ENCODE measurements at places on chromosomes 6 and 20. TPM values are rescaled to one million over a fixed set of nuclear protein-coding genes. Genes with fewer than 3 reads are reported as not detected.

The HTR1B gene
- not detected for total RNA-seq

GRCh38 chr6:89035252-89036101 lies 45.1 kb upstream of the PNRC1 start:
- DNase-seq, result peak; percentile 97
- H3K27me3 ChIP-seq, result no peaks in the 10 kb centered on the region
- H3K27ac ChIP-seq, result peak overlapping the region; percentile 91
- no peaks in the 10 kb centered on the region for H3K36me3 ChIP-seq
- peaks cover 38% of the 10 kb centered on the region for H3K4me1 ChIP-seq

The PLAGL1 gene
- total RNA-seq, result 10.9 TPM

DNA sequence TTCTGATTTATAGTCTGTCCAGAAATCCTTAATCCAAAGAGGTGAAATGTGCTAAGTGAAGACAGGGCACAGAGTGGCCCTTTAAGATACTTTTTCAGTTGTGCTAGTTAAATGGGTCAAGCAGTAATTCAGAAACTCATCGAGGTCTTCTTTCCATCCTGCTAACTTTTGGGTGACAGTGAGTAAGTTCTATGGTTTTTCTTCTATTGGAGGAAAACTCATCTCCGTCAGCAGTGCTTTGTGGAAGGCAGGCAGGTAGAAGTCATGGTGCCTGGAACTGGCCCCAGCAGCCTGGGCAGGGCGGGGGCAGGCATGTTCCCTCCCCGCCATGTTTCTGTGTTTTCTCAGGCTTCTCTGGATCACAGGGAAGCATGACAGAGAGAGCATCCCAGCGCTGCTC lies 66.5 kb upstream of the SCP2D1 start:
- H3K4me1 ChIP-seq, result no peaks in the 10 kb centered on the region
- peaks cover 4% of the 10 kb centered on the region for H3K36me3 ChIP-seq

DNA sequence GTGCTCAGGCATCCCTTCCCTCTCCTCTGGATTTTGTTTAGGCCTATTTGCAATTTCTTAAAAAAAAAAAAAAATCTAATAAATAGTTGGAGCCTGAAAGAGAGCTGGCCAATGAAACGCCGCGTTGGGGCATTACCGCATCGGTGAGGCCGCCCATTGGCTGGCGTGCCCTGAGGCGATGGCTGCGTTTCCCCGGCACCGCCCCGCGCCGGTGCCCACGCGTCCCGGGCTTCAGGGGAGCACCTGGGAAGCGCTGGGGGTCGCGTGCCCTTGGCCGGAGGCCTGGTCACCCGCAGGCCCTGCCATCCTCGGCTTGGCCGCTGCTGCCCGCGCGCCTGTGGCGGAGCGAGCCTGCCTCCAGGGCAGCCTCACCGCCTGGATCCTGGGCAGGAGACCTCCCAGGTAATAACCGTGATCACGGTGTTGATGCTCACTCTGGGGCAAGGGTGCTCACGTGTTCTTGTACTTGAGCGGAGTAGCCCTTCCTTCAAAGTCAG lies 155.4 kb downstream of the NRN1 start:
- H3K4me1 ChIP-seq, result no peaks in the 10 kb centered on the region
- H3K4me3 ChIP-seq, result peak overlapping the region; percentile 1
- H3K36me3 ChIP-seq, result no peaks in the 10 kb centered on the region
- peaks cover 9% of the 10 kb centered on the region for H3K27me3 ChIP-seq

DNA sequence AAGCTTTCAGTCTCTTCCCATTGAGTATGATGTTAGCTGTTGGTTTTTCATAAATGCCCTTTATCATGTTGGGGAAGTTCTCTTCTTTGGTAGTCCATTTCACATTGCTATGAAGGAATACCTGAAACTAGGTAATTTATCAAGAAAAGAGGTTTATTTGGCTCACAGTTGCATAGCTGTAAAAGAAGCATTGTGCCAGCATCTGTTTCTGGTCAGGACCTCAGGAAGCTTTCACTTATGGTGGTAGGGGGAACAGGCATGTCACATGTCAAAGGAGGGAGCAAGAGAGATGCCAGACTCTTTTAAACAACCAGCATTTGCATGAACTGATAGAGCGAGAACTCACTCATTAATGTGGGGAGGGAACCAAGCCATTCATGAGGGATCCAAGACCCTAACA lies 48.0 kb upstream of the MAPK13 start:
- H3K4me1 ChIP-seq, result no peaks in the 10 kb centered on the region
- H3K27ac ChIP-seq, result no peak overlapping the region
- H3K27me3 ChIP-seq, result no peaks in the 10 kb centered on the region
- no peak for DNase-seq
- H3K36me3 ChIP-seq, result peaks cover 59% of the 10 kb centered on the region
- H3K4me3 ChIP-seq, result no peak overlapping the region

GRCh38 chr6:43814865-43815264 lies 44.9 kb downstream of the VEGFA start:
- no peak for DNase-seq
- H3K27ac ChIP-seq, result no peak overlapping the region
- H3K27me3 ChIP-seq, result no peaks in the 10 kb centered on the region
- no peak overlapping the region for H3K4me3 ChIP-seq
- H3K4me1 ChIP-seq, result peaks cover 6% of the 10 kb centered on the region

- peak overlapping the region; percentile 55 for H3K27ac ChIP-seq
- no peak for DNase-seq
- no peaks in the 10 kb centered on the region for H3K36me3 ChIP-seq
These were observed 123.3 kb upstream of the COL21A1 start for GRCh38 chr6:56370561-56371211.

DNA sequence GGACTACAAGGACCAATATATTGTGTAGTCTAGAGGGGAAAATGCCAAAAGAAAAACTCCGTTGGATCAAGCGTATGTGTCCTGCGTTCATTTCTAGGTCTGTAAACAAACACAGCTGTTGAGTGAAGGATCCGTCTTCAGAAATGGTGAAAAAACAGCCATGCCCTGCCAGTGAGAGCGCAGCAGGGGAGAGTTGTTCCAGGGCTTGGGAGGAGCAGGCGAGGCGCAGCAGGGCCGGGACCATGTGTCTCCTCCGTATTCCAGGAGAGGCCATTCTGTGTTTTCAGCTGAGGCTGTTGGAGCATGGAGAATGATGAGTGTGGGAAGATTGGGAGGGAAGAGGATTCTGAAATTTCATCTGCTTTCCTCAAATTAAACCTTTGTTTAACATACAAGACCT lies 38.0 kb downstream of the BMP6 start:
- no peak for DNase-seq
- H3K4me1 ChIP-seq, result no peaks in the 10 kb centered on the region
- H3K4me3 ChIP-seq, result no peak overlapping the region
- H3K27ac ChIP-seq, result no peak overlapping the region
- no peaks in the 10 kb centered on the region for H3K36me3 ChIP-seq

DNA sequence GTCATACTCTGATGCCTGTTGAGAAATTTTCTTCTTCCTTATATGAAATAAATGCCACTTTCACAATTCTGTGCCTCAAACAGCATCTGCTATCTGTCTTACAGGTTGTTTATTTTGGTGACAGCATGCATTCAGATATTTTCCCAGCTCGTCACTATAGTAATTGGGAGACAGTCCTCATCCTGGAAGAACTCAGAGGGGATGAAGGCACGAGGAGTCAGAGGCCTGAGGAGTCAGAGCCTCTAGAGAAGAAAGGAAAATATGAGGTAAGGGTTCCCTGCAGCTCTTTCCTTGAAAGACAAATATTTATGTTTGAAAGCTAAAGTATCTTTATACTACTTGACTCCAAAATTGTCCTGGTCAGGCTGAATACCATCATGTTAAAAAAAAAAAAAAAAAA lies 15.8 kb downstream of the TSPYL4 start:
- H3K4me3 ChIP-seq, result no peak overlapping the region
- H3K27me3 ChIP-seq, result no peaks in the 10 kb centered on the region
- DNase-seq, result no peak
- no peak overlapping the region for H3K27ac ChIP-seq

The GPSM3 gene
- 2.2 TPM for total RNA-seq

- H3K4me3 ChIP-seq, result no peak overlapping the region
- H3K27me3 ChIP-seq, result no peaks in the 10 kb centered on the region
- H3K27ac ChIP-seq, result no peak overlapping the region
- DNase-seq, result no peak
- H3K4me1 ChIP-seq, result no peaks in the 10 kb centered on the region
These were observed 62.5 kb downstream of the METTL24 start for GRCh38 chr6:110295451-110296165.

GRCh38 chr6:73207221-73207837 lies 18.0 kb downstream of the KHDC1L start:
- H3K27me3 ChIP-seq, result no peaks in the 10 kb centered on the region
- DNase-seq, result no peak
- no peaks in the 10 kb centered on the region for H3K36me3 ChIP-seq

DNA sequence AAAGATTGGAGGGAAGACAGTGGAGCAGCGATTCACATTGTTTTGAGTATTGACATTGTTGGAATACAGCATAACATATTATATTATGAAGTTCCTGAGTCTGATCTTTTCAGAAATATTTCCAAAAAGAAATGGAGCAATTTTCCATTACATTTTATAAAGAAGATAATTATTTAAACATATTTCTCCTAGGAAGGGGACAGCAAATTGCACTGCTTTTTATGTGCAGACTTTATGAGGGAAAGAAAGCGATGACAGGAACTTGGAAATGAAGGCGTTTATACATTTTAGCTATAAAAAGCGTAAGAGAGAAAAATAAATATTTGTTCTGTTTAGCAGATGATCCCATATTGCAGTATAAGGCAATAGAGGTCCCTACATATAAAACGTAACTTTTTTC lies 117.0 kb upstream of the EDN1 start:
- no peak overlapping the region for H3K4me3 ChIP-seq
- H3K27me3 ChIP-seq, result no peaks in the 10 kb centered on the region
- H3K27ac ChIP-seq, result no peak overlapping the region
- H3K36me3 ChIP-seq, result no peaks in the 10 kb centered on the region
- DNase-seq, result no peak
- H3K4me1 ChIP-seq, result no peaks in the 10 kb centered on the region

DNA sequence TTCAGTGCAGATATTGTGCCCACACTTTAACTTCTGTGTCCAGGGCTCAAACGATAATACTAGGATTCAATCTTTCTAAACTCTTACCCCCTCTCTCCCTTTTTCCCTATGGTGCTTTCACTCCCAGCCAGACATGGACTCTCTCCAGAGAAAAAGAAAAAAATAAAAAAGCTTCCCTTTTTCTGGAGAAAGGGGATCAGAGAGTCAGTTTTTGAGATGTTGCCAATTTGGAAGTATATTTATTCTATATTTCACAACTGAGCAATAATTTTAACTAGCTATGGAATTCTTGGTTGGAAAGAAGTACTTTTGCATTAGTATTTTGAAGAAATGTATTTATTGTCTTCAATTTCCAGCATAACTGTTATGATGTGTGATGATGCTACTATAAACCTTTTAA lies 72.2 kb upstream of the ZFP64 start:
- H3K4me3 ChIP-seq, result no peak overlapping the region
- no peaks in the 10 kb centered on the region for H3K27me3 ChIP-seq
- no peak overlapping the region for H3K27ac ChIP-seq
- no peaks in the 10 kb centered on the region for H3K36me3 ChIP-seq

DNA sequence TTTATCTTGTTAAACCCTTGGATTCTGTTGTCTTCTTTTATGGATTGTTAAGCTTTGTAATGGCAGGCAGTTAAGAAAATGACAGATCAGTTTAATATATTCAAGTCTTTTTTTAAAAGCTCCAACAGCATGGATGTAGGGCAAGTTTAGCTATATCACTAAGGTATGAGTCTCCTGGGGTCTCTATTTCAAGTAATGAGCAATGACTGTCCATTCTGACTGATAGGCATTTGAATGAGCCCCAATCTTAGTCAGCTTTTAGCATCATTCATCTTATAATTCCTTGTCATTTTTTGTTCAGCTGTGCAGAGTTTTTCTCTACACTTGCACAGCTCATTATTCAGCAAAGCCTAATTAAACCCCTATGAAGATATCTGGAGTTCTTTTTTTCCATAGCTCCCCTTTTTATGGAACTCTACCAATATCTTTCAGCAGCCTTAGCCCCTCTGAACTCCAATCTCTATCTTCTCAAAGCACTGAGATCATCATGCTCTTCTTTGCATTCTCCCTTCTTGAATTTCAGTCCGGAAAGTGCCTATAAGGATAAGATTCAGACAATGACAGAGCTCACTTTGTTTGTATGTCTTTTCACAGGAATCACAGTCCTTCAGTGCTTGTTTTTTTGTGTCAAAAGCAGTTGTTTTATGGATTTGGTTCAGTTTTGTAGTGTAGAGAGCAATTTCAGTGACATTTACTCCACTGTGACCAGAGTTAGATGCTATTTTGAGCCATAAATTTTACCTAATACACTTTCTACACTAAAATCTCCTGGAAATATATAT lies 97.2 kb upstream of the DOK5 start:
- H3K27ac ChIP-seq, result no peak overlapping the region
- no peak for DNase-seq
- H3K4me1 ChIP-seq, result no peaks in the 10 kb centered on the region
- H3K36me3 ChIP-seq, result no peaks in the 10 kb centered on the region
- H3K4me3 ChIP-seq, result no peak overlapping the region

DNA sequence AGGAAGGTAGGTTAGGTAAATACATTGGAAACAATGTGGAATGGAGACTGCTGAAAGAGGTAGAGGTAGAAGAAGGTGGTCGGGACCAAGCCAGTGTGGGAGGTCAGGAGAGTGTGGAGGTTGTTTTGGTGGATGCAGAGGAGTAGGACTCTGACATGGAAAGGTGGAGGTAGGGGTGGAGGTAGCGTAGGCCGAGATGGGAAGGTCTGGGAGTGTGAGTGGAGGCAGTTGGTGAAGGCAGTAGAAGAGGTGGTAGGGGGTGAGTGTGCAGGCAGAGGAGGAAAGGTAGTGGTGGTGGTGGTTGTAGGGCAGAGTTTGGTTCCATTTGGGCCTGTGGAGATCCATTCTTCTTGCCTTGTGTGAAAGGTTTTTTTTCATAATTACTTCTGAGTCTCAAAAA lies 599.6 kb upstream of the FLRT3 start:
- no peaks in the 10 kb centered on the region for H3K36me3 ChIP-seq
- no peaks in the 10 kb centered on the region for H3K4me1 ChIP-seq
- no peak for DNase-seq

The RFX6 gene
- total RNA-seq, result not detected

GRCh38 chr6:14676064-14676463 lies 558.5 kb downstream of the CD83 start:
- no peaks in the 10 kb centered on the region for H3K36me3 ChIP-seq
- no peak overlapping the region for H3K4me3 ChIP-seq
- no peak overlapping the region for H3K27ac ChIP-seq
- H3K4me1 ChIP-seq, result peaks cover 7% of the 10 kb centered on the region

DNA sequence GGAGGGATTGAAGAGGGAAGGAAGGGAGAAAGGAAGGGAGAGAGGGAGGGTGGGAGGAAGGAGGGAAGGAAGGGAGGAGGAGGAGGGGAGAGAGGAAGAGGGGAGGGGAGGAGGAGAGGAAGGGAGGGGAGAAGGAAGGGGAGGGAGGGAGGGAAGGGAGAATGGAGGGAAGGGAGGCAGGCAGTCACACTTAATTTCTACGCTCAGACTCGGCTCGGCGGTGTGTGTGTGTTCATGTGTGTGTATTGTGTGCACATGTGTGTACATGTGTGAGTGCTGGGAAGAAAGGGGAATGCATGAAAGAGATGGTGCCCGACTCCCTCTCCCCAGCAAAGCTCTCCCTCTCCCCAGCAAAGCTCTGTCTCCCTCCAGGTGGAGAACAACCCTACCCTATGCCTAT lies 79.1 kb upstream of the AFDN start:
- H3K4me1 ChIP-seq, result peaks cover 7% of the 10 kb centered on the region
- no peaks in the 10 kb centered on the region for H3K36me3 ChIP-seq
- H3K27me3 ChIP-seq, result peaks cover 6% of the 10 kb centered on the region
- no peak overlapping the region for H3K27ac ChIP-seq
